Thyroid gland (tissue), 4 donors: ENCODE measurements at places on chromosomes 3 and 15.
A peak's percentile ranks its signal among the peaks of the same experiment; 100 is the strongest.

GRCh38 chr3:16512435-16513140 lies 911 bp downstream of the RFTN1 start:
- peak; percentile 68 for DNase-seq

- DNase-seq: no peak
These were observed 1.6 kb downstream of the GRIP2 start for GRCh38 chr3:14538451-14539088.

DNA sequence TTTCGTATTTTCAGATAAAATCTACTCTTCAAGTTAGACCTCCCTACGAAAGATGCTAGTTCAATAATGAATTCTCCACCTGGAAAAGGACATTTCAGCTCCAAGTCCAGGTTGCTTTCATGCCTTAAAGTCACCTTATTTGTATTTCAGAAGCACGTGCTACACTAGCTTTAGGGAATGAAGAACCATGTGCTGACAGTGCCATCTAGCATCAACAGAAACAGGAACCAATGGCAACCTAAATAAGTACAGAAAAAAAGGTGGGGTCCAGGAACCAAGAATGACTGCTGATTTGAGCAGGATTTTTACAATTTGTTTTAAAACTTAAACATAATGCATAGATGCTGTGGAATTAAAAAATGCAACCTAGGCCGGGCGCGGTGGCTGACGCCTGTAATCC lies 77.6 kb upstream of the SNRPN start:
- no peak for DNase-seq

- no peak for DNase-seq
These were observed 35.9 kb downstream of the CYP19A1 start for GRCh38 chr15:51302480-51302879.

- DNase-seq: no peak
These were observed 102.9 kb upstream of the CHRM5 start for GRCh38 chr15:33865416-33865815.

GRCh38 chr3:78287085-78287484 lies 1247.2 kb downstream of the ROBO2 start:
- DNase-seq: no peak
